T-helper 22 cell (primary cell): ENCODE measurements at places on chromosomes 1 and 21.

DNA sequence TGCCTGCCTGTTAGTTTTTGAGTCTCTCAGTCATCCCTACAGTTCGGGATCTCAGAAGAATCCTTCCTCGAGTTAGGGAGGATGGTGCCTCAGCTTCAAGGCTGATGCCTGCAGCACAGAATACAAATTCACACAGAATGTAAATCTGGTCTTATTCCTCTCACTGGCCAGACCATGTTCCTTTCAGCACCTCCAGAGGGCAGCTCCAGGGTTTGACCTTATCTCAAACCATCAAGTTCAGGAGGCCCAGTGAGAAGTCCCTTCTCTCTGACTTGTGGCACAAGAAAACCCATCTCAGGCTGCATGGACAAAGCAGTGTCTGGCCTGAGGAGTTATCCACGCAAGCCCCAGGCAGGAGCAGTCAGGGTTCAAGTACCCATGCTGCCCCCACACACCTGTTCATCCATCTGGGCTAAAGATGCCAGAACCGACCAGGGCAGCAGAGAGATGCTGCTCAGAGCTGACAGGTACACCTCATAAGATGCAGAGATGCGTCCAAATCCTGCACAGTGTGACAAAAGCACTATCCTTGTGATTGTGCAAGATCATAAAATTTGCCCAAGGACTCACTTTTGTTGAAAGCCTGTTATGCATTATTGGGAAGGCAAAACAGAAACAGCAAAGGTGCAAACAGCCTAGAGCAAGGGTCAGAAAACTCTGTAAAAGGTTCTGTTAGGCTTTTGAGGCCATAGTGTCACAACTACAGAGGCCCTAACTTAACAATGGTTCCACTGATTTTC is 49.8 kb downstream of the BCAR3 start:
- no peak for DNase-seq

GRCh38 chr1:25614501-25615171 is 2.0 kb upstream of the MAN1C1 start:
- DNase-seq = no peak

- no peak for DNase-seq
Measured at GRCh38 chr1:89221341-89221740, 22.6 kb upstream of the GBP4 start.

GRCh38 chr1:59188413-59189213 is 108.3 kb upstream of the FGGY start:
- DNase-seq = no peak

DNA sequence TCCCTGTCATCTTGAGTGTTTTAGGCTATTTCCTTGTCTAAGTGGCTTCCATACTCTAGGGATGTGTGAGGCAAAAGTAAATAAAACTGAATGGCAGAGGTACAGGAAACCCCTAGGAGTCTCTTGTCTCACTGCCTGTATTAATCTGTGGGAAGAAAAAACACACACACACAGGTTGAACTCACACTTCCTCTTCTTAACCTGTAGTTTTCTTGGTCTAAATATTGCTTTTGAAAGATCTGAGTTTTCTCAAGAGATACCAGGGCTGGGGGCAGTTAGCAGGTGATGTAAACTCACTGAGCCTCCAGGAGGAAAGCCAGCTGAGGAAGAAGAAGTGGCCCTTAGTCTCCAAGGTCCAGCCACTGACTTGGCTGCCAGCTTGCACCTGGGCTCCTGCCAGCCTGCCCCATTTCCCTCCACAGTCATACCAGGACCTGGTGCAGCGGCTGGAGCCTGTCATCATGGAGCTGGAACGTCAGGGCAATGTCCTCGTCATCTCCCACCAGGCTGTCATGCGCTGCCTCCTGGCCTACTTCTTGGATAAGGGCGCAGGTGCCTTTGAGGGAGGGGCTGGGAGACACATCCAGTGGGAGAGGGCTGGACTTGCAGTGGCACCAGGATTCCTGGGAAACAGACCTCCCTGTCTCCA is 16.9 kb downstream of the PFKFB2 start:
- no peak for DNase-seq
